HS-27A (cell line): ENCODE measurements at places on chromosomes 4 and X.

DNA sequence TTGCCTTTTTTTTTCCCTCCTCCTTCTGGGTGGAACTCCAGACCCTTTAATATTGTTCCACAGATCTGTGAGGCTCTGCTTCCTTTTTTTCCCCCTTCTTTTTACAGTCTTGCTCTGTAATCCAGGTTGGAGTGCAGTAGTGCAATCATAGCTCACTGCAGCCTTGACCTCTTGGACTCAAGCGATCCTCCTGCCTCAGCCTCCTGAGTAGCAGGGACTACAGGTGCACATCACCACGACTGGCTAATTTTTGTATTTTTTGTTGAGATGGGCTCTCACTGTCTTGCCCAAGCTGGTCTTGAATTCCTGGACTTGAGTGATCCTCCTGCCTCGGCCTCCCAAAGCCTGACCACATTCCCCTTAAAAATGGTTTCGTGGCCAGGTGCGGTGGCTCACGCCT is 26.8 kb downstream of the NSD2 start:
- DNase-seq = no peak

DNA sequence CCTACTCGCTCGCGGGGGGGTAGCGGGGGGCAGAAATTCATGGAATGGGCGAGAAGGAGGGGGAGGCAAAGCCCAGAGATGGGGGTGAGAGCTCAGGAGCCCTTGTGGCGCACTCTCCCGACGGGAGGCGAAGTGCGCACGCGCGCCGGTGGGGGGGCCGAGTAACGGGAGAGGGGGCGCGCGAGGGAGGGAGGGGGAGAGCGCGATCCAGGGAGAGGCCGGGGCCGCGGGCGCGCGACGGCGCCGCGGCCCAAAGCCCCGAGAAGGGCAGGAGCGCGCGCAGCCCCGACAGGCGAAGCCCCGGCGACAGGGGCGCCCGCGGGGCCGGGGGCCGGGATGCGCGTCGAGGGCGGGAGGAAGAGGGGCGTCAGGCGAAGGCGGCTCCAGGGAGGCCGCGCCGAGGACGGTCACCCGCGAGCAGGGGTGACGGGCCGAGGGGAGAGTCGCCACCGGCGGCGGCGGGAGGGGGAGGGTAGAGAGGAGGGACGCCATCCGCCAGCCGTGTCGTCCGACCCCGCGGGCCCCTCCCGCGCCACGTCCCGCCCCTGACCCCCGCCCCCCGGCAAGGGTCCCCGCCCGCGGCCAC is 421 bp downstream of the MECP2 start:
- DNase-seq = no peak

DNA sequence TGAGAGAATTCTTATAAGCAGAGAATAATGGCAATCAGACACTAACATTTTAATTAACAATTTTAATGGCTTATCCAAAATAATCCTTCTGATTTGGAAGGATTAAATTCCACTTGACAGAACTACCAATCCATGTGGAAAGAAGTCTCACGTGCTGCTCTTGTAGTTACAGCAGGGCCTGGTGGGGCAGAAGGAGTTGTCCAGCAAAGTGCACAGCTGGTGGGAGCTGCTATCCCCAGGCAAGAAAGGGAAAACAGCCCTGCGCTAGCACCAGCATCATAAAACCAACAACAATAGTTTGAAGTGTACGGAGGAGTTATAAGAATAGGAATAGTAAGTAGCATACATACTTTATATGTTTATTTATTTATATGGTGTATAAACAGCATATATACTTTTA is 127.4 kb upstream of the TRIM2 start:
- DNase-seq = no peak

DNA sequence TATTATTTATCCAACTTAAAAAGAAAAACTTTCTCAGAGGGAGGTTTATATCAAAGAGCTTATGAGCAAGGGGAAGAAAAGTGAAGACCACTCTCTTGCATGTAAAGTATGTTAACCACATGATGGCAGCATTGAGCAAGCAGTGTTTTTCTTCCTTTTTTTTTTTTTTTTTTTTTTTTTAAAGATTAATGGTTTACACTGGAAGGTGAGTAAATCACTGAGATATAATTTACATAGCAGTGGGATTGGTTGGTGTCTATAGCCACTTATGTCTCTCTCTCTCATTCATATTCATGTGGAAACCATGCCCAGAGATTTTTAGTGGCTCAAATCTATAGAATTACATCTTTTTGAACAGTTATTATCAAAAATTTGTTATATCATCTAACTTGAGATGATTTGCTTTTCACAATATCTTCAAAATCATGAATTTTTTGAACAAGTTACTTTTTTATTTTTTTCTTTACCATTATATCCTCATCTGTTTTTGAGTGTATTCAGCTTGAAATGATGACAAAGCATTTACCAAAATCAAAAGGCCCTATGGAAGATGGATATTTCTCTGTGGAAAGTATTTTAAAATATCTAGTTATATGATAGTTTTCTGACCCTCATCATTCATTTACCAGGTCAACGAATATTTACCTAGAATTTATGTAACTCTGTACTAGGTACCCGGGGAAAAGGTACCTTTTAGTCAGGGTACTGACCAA is 31.6 kb downstream of the MTHFD2L start:
- DNase-seq = no peak

DNA sequence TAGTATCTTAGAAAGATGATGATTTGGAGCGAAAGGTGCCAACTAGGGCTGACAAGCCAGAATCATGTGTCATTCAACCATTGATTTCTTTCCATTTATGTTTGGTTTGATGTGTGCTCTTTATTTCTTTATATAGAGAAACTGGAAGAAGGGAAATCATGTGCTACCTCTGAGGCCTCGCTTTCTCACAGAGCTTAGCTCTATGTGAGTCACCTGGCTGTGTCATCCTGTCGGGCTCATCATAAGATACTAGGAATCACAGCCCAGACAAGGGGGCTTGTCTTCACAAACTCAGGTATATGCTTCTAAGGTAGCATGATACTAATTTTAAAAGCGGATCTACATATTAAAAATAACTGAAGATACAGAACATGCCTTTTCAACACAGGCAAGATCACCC is 81.7 kb upstream of the GPM6B start:
- no peak for DNase-seq

DNA sequence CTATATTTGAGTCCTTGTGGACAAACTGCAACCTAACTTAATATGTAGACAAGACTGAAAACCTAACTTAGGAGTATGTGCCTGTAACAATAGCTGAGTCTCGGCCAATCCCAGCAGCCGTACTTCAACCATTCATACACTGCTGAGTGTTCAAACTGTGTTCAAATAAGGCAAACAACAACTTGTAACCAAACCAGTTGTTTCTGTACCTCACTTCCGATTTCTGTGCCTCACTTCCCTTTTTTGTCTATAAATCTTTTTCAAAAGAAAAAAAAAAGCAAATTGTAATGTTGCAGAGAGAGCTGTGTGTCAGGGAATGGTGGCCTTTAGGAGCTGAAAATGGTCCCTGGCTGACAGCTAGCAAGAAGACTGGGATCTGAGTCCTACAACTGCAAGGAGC is 46.0 kb downstream of the GEMIN8 start:
- DNase-seq = no peak

DNA sequence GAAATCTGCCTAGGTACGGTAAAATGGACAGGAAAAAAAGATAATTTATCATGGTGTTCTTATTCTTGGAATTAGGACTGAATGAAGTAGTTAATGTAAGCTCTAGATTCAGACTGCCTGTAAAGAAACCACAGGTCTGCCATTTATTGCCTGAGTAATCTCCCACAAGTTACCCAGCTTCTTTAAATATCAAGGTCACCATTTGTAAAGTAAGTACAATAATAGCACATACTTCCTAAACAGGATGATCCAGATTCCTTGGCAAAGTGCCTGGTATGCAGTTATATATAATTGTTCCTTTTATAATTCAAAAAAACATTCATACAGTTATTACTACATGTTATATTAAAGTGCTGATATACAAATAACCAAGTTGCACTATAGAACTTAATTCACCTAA is 368.6 kb downstream of the HNRNPD start:
- no peak for DNase-seq

DNA sequence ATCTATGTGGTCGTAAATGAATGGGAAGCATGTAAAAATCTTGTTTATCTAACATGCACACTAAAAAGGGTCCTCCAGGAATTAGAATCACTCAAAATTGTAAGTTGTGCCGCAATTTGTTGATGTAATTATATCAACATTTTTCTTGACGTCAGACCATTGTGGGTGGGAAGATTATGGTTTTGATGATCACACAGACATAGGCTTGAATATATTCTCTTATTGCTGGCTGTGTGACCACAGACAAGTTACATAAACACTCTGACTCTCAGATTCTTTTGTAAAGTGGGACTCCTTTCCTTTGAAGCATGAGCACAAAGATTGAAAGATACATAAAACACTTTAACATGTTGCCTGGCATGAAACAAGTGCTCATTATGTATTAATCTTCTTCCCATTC is 51.5 kb downstream of the IL1RAPL1 start:
- DNase-seq = no peak

DNA sequence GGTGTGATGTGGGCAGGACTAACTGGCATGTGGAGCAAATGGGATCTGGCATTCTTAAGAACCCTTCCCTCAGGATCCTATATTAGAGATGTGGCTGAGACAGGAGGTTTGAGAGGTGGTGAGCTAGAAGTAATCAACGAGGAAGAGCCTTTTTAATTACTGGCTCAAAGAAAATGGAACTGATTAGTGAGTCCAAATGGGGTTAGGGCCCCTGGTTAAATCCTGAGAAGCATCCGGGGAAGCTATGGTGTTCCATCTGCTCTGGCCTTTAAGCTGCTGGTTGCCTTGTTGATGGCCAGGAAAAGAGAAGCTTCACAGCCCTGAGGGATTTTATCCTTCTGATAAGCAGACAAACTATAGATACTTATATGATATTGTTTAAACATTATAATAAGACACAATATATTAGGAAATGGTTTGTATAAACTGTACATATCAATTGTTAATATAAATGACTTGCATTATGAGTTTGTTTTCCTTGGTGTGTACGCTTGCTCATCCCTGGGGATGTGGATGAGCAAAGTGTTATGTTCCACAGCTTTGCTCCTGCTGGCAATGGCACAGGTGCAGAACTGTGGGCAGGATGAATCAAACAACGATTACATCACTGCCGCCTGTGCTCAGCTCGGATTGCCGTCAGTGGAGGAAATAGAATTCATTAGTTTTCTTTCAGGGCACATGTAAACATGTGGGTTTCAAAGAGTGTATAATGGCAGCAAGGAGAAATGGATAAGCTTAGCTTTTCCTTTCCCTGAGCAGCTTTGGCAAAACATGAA is 328.6 kb upstream of the ARX start:
- DNase-seq = no peak

DNA sequence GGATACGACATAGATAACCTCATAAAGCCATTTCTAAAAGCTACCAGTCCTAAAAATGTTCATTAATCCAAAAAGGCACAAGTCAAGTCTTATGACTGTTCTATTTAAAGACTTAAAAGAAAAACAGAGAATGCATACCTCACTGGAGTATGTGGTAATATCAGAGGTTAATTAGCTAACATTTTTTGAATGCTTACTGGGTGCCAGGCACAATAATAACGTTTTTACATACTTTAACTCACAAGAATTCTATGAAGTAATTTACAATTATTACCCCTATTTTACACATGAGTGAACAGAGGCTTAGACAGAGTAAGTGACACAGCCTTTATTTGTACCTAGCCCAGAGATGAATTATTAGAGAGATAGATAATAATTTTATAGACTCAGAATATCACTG is 207.5 kb downstream of the PDGFC start:
- DNase-seq = no peak

- no peak for DNase-seq
These were observed 66.0 kb downstream of the TRMT44 start for GRCh38 chr4:8506373-8507195.

GRCh38 chr4:8727546-8728510 is 135.3 kb downstream of the CPZ start:
- no peak for DNase-seq

GRCh38 chr4:85725721-85726170 is 250.8 kb downstream of the ARHGAP24 start:
- no peak for DNase-seq
